ENCODE measurements at places on chromosomes 7 and 10.

DNA sequence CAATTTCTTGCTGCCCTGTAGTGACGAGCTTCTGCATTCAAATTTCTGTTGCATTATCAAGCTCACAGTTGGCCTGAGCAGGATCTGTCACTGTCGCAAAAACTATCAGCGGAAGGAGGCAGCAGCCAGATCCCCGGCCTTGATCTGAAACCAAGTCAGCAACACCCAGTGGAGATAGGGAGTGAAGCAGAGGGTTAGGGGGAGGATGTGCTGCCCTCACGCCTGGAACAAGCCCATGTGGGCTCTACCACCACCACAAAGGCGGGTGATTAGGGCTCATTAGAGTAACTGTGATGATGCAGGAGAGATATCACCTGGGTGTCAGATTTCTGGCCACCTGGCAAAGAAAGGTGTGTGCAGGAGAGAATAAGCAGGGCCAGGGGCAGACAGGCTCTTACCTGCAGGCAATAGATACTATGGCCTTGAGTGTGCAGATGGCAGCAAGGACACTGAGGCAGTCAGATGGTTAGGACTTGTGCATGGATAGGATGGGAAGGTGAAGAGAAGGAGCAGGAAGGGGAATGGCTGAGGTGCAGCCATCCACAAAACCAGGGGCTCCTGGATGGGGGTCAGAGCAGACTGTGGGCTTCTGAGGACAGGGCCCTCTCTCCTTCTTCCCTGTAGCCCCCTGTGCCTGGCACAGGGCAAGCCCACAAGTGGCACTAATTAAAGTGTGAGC, 417.3 kb downstream of the RPS24 start:
- no peak for DNase-seq

DNA sequence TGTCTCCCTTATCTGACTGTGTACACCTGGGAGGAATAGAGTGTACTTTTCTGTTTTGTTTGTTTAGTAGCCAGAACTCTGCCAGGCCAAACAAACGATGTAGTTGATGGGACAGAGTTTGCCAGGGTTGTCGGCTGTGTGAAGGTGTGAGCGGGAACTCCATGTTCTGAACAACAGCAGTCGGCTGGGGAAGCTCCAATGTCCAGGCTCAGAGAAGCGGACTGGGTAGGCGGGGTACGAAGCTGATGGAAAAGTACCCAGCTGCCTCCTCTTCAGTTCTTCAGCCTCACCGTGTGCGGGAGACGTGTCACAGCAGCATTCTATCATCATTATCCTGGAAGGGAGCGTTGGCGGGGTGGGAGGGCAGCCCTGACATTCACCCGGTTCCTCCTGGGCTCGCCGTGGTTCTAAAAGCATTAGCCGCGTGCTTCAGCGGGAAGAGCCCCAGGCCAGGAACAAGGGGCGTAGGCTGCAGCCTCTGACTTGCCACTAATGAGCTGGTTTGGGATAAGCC, 52.9 kb downstream of the PFKFB3 start:
- no peak for DNase-seq

- DNase-seq, result no peak
These were observed 678 bp downstream of the SH2B2 start for GRCh38 chr7:102287111-102287980.

GRCh38 chr10:84341983-84342382, 13.6 kb downstream of the CCSER2 start:
- no peak for DNase-seq

GRCh38 chr7:100384628-100385294, 11.5 kb downstream of the PILRA start:
- no peak for DNase-seq

DNA sequence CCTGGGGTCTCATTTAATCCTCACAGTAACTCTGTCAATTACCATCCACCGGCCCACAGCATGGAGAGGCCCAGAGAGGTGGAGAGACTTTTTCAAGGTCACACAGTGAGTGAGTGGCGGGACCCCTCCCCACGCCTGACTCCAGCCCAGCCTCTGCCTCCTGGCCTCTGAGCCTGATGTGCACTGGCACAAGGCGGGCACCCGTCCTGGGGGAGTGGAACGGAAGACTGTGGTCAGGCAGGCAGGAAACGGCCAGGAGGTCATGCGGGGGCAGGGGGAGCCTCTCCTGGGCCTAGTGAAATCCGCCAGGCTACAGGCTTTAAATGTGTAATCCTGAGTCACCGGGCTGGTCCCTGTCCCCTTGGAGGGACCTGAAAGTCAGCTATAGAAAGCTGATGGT, 32.2 kb downstream of the ZCCHC24 start:
- no peak for DNase-seq

- DNase-seq, result no peak
These were observed 1.4 kb downstream of the JCAD start for GRCh38 chr10:30057894-30058556.

- no peak for DNase-seq
These were observed 221.2 kb downstream of the PARD3 start for GRCh38 chr10:34593930-34594329.

- DNase-seq, result no peak
These were observed 76.3 kb upstream of the LYZL1 start for GRCh38 chr10:29212597-29212996.

DNA sequence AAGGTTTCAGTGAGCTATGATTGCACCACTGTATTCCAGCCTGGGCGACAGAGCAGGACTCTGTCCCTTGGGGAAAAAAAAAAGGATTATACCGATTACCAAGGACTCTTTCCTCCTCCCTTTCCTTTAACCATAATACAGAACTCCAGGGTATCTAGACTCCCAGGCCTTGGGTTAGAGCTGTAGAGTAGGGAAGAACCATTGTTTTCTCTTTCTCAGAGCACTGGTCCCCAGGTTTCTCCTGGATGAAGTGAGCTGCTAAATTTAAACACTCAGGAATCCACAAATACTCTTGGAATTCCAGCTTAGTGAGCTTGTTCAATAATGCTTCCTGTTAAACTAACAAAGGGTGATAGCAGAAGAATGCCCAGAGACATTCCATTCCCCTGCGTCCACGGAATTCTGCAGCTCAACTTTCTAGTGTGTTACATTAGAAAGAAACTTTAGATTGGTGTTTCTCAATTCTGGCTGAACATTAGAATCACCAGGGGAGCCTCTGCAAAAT, 14.6 kb upstream of the RPEL1 start:
- peak; percentile 96 for DNase-seq

DNA sequence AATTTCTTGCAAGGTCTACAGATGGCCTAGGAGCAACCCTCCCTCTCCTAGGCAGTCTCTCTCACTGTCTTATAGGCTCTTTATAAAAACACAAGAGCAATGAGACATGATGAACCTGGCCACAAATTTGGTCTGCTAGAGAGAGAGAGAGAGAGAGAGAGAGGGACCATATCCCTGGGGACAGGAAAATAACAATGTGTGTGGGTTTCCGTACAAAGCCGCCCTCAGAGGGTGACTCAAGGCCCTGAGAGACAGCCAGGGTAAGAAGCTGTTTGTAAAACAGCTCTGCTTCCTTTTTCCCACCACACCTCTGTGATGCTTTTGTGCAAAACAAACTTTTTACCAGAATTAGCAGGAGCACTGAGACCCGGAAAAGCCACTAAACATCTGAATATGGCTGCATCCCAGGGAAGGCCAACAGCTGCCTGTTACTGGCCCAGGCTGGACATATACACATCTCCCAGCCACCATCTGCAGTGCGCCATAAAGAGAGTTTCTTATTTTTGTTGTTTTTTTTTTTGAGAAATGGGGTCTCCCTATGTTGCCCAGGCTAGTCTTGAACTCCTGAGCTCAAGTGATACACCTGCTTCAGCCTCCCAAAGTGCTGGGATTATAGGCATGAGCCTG, 18.4 kb downstream of the GIMAP5 start:
- DNase-seq, result no peak

- no peak for DNase-seq
These were observed 61.3 kb downstream of the CACNA2D1 start for GRCh38 chr7:82382276-82382675.

DNA sequence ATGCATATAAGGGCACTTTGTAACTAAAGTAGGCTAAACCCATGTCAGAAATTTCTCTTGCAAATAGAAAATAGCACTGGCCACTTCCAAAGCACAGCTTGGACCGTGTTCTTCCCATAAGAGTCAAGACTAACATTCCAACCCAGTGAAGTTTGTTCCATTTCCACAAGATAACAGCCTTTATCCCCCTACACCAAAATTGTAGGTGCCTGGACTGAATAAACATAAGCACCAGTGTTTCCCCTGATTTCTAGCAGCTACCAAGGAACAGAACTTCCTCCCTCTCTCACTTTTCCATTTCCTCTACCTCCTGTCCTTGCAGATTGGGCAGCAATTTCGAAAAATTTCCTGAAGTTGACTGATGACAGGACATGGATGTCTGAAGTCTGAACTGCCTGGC, 219.7 kb downstream of the CREB5 start:
- no peak for DNase-seq

DNA sequence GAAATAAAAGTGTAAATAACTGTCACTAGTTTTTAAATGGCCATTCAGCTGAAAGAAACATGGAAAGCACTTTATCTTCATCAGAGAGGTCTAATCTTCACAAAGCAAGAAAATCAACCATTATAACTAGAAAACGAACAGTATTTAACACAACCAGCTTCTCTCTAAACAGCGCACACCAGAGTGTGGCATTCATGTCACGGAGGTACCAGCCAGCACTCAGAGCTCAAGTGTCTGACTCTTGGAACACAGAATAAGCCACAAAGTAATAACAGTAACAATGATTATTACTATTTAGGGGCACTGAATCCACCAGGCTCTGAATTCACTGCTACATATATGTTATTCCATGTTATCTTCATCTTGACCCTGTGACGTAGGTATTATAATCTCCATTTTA, 60.1 kb downstream of the IFIT5 start:
- no peak for DNase-seq

- no peak for DNase-seq
These were observed 55.0 kb downstream of the HDAC9 start for GRCh38 chr7:18550574-18550973.

GRCh38 chr7:46682836-46683624, 762.0 kb upstream of the IGFBP3 start:
- DNase-seq, result no peak

DNA sequence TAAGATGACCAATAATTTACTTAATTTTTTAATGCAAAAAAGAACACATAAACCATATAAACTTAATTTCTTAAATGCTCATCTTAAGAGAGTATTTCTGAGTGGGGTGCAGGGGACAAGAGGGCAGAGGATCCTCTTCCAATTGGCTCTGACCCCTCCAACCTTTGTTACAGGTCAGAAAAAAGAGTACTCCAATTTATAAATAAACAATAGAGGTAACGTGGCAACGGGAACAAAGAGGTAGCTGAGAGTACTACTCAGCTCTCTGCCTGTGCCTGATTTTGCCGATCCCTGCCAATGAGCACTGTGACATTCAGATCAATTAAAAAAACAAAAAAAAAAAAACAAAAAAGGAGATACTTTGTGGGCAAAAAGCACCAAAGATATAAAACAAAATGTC, 307.9 kb downstream of the PARD3 start:
- DNase-seq, result no peak

GRCh38 chr10:17062955-17063484, 66.6 kb downstream of the CUBN start:
- no peak for DNase-seq

DNA sequence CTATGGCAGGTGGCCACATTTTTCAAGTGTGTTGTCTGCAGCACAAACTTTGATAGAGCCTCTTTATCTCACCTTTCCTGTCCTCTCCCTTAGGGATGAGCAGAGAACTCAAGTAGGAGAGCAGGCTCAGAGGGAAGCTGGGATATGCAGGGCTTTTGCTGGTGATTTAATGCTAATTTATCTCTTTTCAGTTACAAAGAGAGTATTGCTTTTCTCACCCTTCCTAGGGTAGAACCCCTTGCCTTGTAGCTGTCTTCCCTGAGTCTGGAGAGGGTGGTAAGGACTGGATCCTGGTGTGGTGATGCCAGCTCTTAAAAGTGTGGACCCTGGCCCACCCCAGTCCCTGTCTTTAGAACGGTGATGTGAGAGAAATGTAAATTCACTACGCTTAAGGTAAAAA, 1061.4 kb downstream of the TYW1 start:
- DNase-seq, result no peak

- no peak for DNase-seq
These were observed 344.7 kb upstream of the GALNT17 start for GRCh38 chr7:70787286-70787685.

DNA sequence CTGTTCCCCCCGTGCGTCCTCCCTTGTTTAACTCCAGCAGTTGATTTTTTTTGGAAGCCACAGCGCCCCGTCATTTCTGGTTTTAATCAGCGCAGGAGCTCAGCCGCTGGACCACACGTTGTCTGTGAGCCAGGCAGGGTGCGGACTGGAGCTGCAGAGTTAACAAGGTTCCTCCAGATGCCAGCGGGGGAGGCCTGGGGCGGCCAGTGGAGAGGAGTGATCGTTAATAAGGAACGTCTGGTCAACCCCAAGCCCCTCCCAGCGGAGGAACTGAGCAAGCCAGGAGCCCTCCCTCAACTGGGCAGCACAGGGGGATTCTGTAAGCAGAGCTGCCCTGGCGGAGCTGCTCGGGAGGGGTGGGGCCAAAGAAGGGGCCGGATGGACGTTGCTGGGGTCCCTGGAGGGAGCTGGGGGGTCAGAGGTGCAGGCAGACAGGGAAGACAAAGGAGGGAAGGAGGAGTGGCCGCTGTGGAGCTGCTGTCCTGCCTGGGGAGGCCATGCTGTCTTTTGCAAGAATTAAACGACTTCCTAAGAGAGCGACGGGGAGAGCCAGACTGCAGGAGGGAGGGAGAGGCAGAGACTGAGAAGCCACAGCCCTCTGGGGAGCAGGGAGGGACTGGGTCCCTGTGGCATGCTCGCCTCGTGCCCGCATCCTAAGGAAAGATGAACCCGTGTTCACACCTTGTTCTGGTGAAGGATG, 537.1 kb upstream of the FOXK1 start:
- DNase-seq, result peak; percentile 5

DNA sequence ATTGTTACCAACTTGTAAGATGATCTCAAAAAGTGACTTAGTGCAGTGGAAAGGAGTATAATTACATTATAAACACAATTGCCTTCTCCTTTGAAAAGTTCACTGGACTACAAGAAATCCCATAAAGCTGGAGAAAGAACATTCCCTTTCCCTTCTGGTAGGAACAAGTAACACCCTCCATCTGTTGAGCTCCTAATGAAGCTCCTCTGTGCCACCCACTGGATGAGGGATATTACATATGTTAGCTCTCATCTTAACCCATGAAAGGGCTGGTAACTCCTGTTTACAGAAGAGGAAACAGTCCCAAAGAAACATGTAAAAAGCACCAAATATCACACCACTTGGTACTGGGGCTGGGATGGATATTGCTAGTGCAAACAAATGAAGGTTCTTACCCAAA, 8.1 kb downstream of the PGAM1 start:
- DNase-seq, result no peak

All from fibroblast of skin of left quadriceps (primary cell).